ENCODE measurements at places on chromosomes 2 and 18.

DNA sequence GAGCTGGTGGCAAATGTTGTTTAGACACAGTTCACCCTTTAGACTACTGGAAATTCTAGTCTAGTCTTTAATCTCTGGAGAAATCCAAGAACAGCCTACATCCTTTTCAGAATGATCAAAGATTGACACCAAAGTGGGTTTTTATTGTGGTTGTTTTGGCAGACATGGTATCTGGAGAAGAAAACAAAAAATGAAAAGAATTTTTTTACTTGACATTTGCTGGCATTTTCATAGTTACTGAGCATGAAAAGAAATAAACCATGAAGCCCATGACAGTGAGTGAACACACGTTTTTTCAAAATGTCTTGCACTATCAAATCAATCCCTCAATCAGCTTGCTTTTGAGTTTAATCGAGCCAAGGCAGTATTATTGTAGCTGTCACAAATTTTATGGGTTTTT, 125.3 kb downstream of the CCBE1 start:
- no peak for DNase-seq
- H3K4me1 ChIP-seq = no peaks in the 10 kb centered on the region
- no peaks in the 10 kb centered on the region for H3K36me3 ChIP-seq
- no peak overlapping the region for H3K4me3 ChIP-seq

DNA sequence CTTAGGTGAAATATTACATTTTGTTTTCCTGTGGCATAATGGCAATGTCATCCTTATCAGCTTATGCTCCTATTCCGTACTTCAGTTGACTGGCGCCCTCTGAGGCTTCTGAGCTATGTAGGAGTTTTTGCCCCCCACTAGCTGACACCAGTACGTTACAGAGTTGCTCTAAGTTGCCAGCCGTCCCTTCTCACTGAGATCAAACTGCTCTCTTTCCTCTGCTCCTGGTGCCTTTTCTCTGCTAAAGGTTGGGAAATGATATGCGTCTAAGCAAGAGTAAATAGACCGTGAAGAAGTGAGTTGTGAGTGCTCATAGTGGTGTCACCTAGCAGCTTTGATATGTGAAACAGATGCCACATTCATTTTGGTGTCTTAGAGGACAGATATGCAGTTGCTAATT, 99.2 kb downstream of the RAPGEF4 start:
- H3K36me3 ChIP-seq = no peaks in the 10 kb centered on the region
- H3K4me3 ChIP-seq = no peak overlapping the region
- no peaks in the 10 kb centered on the region for H3K4me1 ChIP-seq
- H3K27ac ChIP-seq = no peak overlapping the region

GRCh38 chr2:241561832-241562231, 3.3 kb downstream of the BOK start:
- peaks cover 13% of the 10 kb centered on the region for H3K27me3 ChIP-seq
- peak overlapping the region; percentile 51 for H3K27ac ChIP-seq
- H3K36me3 ChIP-seq = no peaks in the 10 kb centered on the region
- no peak for DNase-seq
- no peak overlapping the region for H3K4me3 ChIP-seq

DNA sequence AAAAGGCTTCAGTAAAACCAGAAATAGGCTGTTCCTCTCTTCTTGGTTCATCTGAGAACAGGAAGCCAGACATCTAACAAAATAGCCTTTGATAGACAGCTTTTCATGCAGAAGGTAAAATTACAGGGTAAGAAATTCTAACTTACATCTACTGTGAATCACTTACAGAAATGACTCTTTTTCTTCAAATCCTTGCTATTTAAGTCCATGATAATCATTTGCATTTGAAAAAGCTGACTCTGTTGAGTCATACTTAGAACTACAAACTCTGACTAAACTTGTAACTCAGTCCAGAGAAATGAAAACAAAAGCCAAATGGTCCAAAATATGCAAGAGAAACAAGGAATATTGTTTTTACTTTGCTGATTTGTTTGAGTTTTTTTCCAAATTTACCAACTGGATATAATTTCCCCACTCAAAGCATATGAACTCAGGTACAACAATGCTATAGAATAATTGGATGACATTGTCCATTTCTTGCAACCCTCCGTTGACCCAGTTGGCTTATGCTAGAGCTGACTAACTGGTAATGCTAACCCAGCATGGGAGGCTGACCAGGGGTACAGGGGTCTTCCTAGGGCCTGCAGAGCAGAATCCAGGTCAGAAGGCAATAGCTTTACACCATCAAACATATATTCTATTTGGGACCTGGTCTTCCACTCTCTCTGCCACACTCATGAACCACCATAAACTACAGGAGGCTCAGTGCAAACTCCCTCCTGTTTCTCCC, 18.8 kb upstream of the MREG start:
- no peak overlapping the region for H3K4me3 ChIP-seq
- H3K27me3 ChIP-seq = no peaks in the 10 kb centered on the region
- no peak for DNase-seq
- H3K27ac ChIP-seq = no peak overlapping the region
- H3K36me3 ChIP-seq = peaks cover 10% of the 10 kb centered on the region
- peaks cover 5% of the 10 kb centered on the region for H3K4me1 ChIP-seq

- H3K36me3 ChIP-seq = peaks cover 2% of the 10 kb centered on the region
- H3K4me3 ChIP-seq = no peak overlapping the region
- no peak for DNase-seq
- peaks cover 19% of the 10 kb centered on the region for H3K27me3 ChIP-seq
- no peak overlapping the region for H3K27ac ChIP-seq
- H3K4me1 ChIP-seq = peaks cover 24% of the 10 kb centered on the region
Measured at GRCh38 chr2:145410086-145410485, 890.2 kb upstream of the ZEB2 start.

DNA sequence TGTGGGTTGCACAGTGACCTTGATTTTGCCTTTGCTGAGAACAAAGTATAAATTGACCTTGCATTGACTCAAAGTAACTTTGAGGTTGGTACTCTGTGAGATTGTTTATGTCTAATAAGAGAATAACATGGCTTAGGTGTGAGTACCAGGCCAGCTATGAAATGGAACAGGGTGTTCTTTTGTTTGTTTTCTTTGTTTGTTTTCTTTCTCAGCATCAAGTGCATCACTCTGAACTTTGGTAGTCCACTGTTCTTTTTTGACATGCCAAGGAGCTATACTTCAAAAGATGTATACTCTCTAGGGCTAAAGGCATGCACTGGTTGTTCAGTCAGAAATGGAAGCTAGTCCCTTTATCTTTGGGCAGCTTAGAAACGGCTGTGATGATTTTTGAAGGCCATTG, 5.1 kb downstream of the ABCB11 start:
- no peak for DNase-seq
- peaks cover 7% of the 10 kb centered on the region for H3K4me1 ChIP-seq
- peaks cover 6% of the 10 kb centered on the region for H3K27me3 ChIP-seq

- H3K4me3 ChIP-seq = no peak overlapping the region
- peaks cover 29% of the 10 kb centered on the region for H3K27me3 ChIP-seq
- H3K4me1 ChIP-seq = peaks cover 19% of the 10 kb centered on the region
- no peaks in the 10 kb centered on the region for H3K36me3 ChIP-seq
- DNase-seq = no peak
Measured at GRCh38 chr2:226795281-226796011, 4.2 kb downstream of the IRS1 start.

- peaks cover 20% of the 10 kb centered on the region for H3K4me1 ChIP-seq
- H3K4me3 ChIP-seq = peak overlapping the region; percentile 39
- peak; percentile 20 for DNase-seq
- no peak overlapping the region for H3K27ac ChIP-seq
Measured at GRCh38 chr2:230893841-230894781, 29.4 kb downstream of the ITM2C start.

DNA sequence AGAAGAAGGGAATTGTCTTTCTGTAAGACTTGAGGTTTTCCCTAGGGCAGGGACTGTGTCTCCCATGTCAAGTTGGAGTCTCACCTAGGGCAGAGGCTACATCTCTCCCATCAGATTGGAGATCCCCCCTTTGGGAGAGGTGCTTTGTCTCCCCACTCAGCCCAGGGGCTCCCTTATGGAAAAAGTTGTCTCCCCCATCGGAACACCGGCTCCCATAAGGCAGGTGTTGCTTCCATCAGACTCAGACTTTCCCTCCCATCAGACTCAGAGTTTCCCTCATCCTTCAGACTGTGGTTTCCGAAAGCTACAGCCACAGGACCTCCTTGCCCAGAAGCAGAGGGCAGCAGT, 5.8 kb downstream of the ANKRD53 start:
- peaks cover 10% of the 10 kb centered on the region for H3K36me3 ChIP-seq
- H3K27me3 ChIP-seq = no peaks in the 10 kb centered on the region
- H3K27ac ChIP-seq = no peak overlapping the region
- H3K4me3 ChIP-seq = peak overlapping the region; percentile 65
- H3K4me1 ChIP-seq = peaks cover 19% of the 10 kb centered on the region
- DNase-seq = no peak

DNA sequence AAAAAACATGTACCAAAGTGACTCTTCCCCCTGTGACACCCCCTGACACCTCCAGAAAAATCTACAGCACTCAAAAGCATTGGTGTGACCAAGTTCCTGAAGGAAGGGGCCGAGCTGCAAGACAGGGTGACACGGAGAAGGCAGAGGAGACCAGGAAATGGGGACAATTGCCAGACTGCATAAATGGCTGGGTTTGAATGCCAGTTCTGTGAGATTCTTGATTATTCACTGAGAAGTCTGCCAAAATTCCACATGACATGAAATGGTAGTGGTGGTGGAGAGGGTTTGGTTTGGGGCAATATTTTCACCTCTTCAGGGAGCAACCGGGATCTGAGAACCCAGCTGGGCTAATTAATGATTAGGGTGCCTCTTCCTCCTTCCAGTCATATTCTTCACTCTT, 178.5 kb downstream of the ARL4C start:
- peaks cover 25% of the 10 kb centered on the region for H3K4me1 ChIP-seq
- no peak overlapping the region for H3K4me3 ChIP-seq
- no peak overlapping the region for H3K27ac ChIP-seq
- peaks cover 6% of the 10 kb centered on the region for H3K27me3 ChIP-seq

GRCh38 chr2:227472265-227473121, 537 bp downstream of the AGFG1 start:
- H3K4me3 ChIP-seq = peak overlapping the region; percentile 84
- H3K36me3 ChIP-seq = no peaks in the 10 kb centered on the region
- H3K27ac ChIP-seq = no peak overlapping the region
- H3K27me3 ChIP-seq = peaks cover 3% of the 10 kb centered on the region
- DNase-seq = peak; percentile 34

- no peaks in the 10 kb centered on the region for H3K36me3 ChIP-seq
- no peak overlapping the region for H3K4me3 ChIP-seq
- H3K4me1 ChIP-seq = peaks cover 15% of the 10 kb centered on the region
- H3K27ac ChIP-seq = no peak overlapping the region
- DNase-seq = no peak
Measured at GRCh38 chr2:215918901-215919599, 94.3 kb downstream of the MREG start.

GRCh38 chr18:45877403-45877802, 51.9 kb downstream of the SIGLEC15 start:
- H3K27me3 ChIP-seq = peaks cover 2% of the 10 kb centered on the region
- H3K4me1 ChIP-seq = peaks cover 41% of the 10 kb centered on the region
- H3K36me3 ChIP-seq = peaks cover 48% of the 10 kb centered on the region
- DNase-seq = no peak

GRCh38 chr18:39007031-39007902, 1441.7 kb upstream of the CELF4 start:
- H3K27me3 ChIP-seq = no peaks in the 10 kb centered on the region
- H3K27ac ChIP-seq = no peak overlapping the region
- no peak for DNase-seq
- H3K36me3 ChIP-seq = no peaks in the 10 kb centered on the region
- H3K4me3 ChIP-seq = no peak overlapping the region

DNA sequence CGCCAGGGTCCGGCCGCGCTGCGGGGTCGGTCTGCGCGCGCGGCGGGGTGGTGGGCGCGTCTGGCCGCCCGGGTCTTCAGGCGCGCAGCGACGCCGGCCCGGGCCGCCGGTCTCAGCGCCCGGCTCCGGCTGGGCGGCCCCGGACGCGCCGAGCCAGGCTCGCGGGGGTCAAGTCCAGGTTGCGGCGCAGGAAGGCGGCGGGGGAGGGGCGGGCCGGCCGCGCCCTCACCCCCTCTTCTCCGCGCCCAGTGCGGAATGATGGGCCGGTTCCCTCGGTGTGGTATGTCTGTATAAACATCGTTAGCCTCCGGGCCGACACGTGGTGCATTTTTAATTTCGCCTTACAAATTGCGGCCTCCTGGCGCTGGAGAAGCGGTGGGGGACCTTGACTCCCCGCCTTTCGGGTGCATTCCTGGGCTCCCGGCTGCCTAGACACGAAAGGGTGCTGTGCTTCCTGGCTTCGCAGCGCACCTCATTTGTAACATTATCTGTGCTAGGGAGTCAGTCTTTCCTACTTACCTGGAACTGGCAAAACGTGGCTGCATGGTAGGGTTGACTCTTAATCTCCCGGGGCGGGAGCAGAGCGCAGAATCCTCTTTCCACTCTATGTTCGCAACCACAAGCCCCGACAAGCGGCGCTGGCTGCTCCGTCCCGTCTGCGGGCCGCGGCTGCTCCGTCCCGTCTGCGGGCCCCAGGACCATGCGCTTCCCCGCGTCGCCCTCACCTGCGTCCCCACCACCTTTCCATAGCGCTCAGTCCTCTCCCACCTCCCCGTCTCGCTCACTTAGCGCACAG, 69.0 kb downstream of the CTAGE1 start:
- peak overlapping the region; percentile 97 for H3K4me3 ChIP-seq
- peaks cover 8% of the 10 kb centered on the region for H3K27me3 ChIP-seq
- peaks cover 64% of the 10 kb centered on the region for H3K4me1 ChIP-seq
- peak overlapping the region; percentile 94 for H3K27ac ChIP-seq
- DNase-seq = peak; percentile 50
- H3K36me3 ChIP-seq = no peaks in the 10 kb centered on the region

DNA sequence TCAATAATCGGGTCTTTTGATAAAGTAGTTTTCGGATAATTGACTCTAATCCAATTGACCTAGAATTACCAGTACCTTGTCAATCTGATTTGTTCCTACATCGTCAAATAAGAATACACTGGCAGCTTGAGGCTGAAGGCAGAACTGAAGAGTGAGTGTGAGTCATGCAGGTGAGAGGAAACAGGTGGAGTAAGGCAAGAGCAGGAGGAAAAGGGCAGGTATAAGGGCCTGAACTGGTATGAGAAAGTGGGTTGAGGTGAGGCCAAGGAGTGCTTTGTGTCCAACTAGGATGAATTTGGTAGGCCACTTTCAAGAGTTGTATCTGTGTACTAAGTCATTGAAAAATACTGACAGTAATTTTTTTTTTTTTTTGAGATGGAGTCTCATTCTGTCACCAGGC, 186.0 kb downstream of the ZNF385B start:
- DNase-seq = no peak
- no peaks in the 10 kb centered on the region for H3K4me1 ChIP-seq
- no peak overlapping the region for H3K27ac ChIP-seq
- no peak overlapping the region for H3K4me3 ChIP-seq
- H3K36me3 ChIP-seq = no peaks in the 10 kb centered on the region

Measured in immature natural killer cell (primary cell).